ENCODE measurements at places on chromosomes 3 and 15.

GRCh38 chr3:134232151-134232550, 18.5 kb downstream of the RYK start:
- no peak for DNase-seq

DNA sequence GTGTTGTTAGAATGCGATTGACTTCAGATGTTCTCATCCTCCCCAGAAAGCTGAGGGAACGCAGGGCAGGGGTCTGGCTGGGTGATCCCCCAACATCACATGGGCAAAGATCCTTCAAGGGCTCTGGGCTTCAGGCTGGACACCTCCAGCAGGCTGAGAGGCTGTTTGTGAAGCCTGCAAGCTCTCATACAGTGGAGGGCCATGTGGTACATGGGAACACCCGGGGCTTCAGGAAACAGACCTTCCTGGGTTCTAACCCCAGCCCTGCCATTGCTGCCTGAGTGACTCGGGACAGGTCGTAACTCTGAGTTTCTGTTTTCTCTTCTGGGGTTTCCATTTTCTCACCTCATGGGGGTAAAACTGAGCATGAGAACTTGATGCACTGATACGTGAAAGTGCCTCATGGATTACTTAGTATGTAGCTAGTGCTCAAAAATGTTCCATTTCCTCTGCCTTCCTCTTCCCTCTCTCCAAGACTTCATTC, 81.2 kb downstream of the TLE3 start:
- no peak for DNase-seq

GRCh38 chr3:119741657-119742590, 39.1 kb downstream of the CFAP91 start:
- no peak for DNase-seq

DNA sequence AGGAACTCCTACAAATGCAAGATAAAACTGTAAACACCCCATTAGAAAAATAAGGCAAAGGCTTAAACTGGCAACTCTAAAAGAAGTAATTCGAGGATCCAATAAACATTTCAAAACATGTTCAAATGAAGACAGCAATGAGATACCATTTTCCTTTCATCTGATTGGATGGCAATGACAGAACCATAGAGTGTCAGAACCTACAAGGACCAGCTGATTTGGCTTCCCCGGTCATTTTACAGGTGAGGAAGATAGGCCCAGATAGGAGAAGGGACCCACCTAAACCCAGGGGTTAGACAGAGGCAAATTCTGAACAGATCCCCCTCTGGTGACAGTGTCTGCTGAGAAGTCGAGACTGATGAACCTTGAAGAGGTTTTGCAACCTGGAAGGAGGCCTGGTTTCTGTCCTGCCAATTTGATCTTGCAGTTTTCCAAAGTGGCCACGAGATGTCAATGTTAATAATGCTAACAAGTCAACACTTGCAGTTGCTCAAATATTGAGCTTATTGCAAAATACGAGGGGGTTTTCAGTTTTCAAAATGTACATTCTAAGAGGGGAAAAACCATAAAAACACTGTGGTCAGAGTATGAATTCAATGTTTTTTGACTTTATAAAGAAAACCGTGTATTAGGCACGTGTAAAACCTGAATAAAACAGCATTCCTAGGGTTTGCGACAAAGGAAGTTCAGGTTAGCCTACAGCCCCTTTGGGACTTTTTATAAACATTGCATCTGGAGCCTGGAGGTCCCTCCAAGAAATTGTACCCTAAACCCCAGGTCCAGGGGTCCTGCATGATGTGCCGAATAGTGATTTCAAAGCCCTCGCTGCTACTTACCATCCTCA, 21.5 kb downstream of the CFAP161 start:
- DNase-seq = peak; percentile 49

DNA sequence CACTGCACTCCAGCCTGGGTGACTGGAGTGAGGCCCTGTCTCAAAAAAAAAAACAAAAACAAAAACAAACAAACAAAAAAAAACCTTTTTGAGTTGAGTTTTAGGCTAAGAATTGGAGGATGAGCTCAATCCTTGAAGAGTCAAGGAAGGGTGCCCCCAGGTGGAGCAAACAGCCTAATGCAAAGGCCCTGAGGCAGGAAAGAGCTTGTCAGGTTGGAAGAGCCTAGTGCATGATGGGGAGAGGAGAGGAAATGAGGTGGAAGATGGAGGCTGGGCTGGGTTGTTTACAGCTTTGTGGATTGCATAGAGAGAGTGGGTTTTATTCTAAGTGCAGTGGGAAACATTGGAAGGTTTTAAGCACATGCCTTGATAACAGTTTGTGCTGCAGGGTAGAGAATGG, 2.1 kb upstream of the SNX22 start:
- no peak for DNase-seq

DNA sequence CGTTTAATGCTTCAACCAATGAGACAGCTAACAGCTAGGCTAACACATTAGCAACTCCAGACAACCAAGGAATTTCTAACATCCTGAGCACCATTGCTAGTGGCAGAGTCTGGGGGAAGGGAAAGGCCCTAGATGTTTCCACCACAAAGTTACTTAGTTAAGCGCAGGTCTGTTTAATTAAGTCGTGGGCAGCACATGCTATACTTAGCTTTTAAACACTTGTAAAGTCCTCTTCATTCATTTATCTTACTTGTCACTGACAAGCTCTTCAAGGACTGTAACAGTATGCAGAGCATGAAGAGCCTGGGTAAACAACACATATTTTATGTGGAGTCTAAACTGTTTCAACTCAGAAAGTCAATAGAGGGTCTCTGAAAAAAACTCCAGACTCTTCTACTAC, 221.1 kb upstream of the WNT5A start:
- DNase-seq = no peak

GRCh38 chr3:131082871-131083863, 56.5 kb downstream of the NEK11 start:
- peak; percentile 94 for DNase-seq

Data from midbrain (tissue), 1 donor.